ENCODE measurements at places on chromosomes 2 and 18. TPM values are rescaled to one million over a fixed set of nuclear protein-coding genes. Genes with fewer than 3 reads are reported as not detected.

- no peak overlapping the region for H3K27ac ChIP-seq
- no peak for DNase-seq
- no peak overlapping the region for H3K4me3 ChIP-seq
- H3K4me1 ChIP-seq, result no peaks in the 10 kb centered on the region
- H3K36me3 ChIP-seq, result no peaks in the 10 kb centered on the region
Observed at GRCh38 chr2:153873052-153874048, 1.6 kb downstream of the GALNT13 start.

GRCh38 chr2:63257473-63257872, 206.8 kb downstream of the OTX1 start:
- no peak overlapping the region for H3K27ac ChIP-seq
- DNase-seq, result no peak
- H3K4me1 ChIP-seq, result no peaks in the 10 kb centered on the region

The GDF7 gene
- 0.65 TPM for total RNA-seq

DNA sequence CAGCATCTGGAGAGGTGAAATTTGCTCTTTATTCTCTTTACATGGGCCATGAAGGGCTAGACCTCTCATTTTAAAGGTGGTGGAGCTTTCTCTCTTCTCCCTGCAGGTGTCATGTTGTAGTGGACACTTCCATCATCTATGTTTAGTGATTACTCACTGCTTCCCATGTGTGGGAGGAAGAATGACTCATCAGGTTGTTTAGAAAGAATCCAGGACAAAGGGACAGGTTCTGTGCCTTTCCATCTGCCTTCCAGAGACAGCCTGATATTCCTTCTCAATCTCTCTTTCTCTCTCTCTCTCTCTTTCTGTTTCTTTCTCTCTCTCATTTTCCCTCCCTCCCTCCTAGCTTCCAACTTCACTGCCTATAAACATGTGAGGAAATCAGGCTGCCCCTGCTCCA, 38.7 kb downstream of the SCG2 start:
- H3K36me3 ChIP-seq, result no peaks in the 10 kb centered on the region
- H3K27me3 ChIP-seq, result no peaks in the 10 kb centered on the region
- H3K4me1 ChIP-seq, result no peaks in the 10 kb centered on the region
- H3K27ac ChIP-seq, result no peak overlapping the region

The DNMT3A gene
- 19.2 TPM for total RNA-seq

GRCh38 chr2:177148477-177149154, 64.0 kb upstream of the HNRNPA3 start:
- no peaks in the 10 kb centered on the region for H3K36me3 ChIP-seq
- H3K4me3 ChIP-seq, result peak overlapping the region; percentile 47
- H3K27ac ChIP-seq, result no peak overlapping the region
- peaks cover 78% of the 10 kb centered on the region for H3K27me3 ChIP-seq

The SCYGR4 gene
- total RNA-seq, result not detected

- no peak overlapping the region for H3K27ac ChIP-seq
- no peaks in the 10 kb centered on the region for H3K27me3 ChIP-seq
- DNase-seq, result peak; percentile 34
- no peaks in the 10 kb centered on the region for H3K36me3 ChIP-seq
Observed at GRCh38 chr2:25851740-25852503, 26.4 kb downstream of the ASXL2 start.

DNA sequence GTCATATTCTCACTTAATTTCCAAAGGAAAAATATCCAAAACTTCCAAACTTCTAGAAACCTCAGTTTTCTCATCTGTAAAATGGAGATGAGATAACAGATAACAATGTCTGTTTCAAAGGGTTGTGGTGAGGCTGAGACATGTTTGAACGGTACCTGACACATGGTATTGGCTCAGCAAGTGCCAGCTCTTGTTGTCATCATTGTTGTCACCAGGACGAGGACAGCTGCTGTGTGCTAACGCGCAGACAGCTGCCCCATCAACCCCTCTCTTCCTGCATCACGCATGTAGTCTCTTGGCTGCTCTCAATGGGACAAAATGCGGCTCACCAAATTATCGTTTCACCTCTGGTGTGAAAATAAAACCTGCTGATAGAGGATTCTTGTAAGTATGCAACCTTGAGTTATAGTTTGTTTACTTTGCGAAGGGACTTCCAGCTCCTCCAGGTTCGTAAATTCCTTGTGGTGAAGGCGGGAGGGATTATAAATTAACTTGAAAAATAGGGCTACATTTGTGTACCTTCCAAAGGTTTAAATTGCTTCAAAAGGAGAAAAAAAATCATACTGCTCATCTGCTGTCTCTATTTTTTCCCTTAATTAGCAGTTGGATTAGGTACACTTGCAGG, 605.4 kb downstream of the BCL11A start:
- no peak overlapping the region for H3K4me3 ChIP-seq
- no peaks in the 10 kb centered on the region for H3K4me1 ChIP-seq
- no peak overlapping the region for H3K27ac ChIP-seq
- H3K27me3 ChIP-seq, result no peaks in the 10 kb centered on the region

DNA sequence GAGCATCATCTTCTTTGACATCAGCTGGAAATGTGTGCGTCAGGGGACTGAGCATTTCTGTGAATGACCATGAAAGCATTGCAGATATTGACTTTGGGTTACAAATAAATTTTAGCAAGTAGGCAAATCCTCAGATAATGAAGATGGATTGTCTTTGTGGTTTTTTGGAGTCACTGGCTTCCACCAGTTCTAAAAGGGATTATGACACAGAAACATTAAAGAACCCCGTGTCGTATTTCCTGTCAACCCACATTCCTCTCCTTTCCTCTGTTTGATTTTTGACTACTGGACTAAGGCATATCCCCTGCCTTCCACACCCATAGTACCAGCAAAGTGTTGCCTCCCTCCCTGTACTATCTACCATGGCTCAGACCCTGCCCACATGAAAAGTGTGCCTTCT, 268.1 kb downstream of the MYO3B start:
- H3K27ac ChIP-seq, result no peak overlapping the region
- H3K27me3 ChIP-seq, result no peaks in the 10 kb centered on the region
- no peaks in the 10 kb centered on the region for H3K36me3 ChIP-seq
- no peaks in the 10 kb centered on the region for H3K4me1 ChIP-seq
- H3K4me3 ChIP-seq, result no peak overlapping the region

- peaks cover 15% of the 10 kb centered on the region for H3K27me3 ChIP-seq
- no peaks in the 10 kb centered on the region for H3K36me3 ChIP-seq
- H3K27ac ChIP-seq, result no peak overlapping the region
- no peak overlapping the region for H3K4me3 ChIP-seq
- no peak for DNase-seq
Observed at GRCh38 chr2:119699016-119699606, 20.1 kb downstream of the TMEM177 start.

The HS1BP3 gene
- total RNA-seq, result 16.1 TPM

GRCh38 chr2:37904993-37905392, 20.1 kb upstream of the RMDN2 start:
- H3K4me1 ChIP-seq, result no peaks in the 10 kb centered on the region
- no peak overlapping the region for H3K4me3 ChIP-seq
- H3K27me3 ChIP-seq, result no peaks in the 10 kb centered on the region
- DNase-seq, result no peak

DNA sequence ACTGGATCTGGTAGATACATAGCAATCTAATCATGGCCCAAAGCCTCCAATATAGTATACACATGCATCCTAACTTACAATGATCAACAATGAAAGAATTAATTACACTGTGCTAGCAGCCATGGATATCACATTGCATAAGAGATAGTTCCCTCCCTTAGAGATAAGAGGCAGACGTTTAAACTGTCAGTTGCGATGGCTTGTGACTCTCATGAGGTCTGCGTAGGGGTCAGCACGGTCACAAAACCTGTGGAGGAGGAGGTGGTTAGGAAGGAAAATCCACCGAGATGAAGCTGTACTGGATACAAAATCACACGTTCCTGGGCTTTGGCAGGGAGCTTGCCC, 800 bp upstream of the RALB start:
- peak overlapping the region; percentile 90 for H3K4me3 ChIP-seq
- H3K27me3 ChIP-seq, result no peaks in the 10 kb centered on the region
- peaks cover 21% of the 10 kb centered on the region for H3K4me1 ChIP-seq
- DNase-seq, result no peak

The CAPN14 gene
- 0.46 TPM for total RNA-seq

DNA sequence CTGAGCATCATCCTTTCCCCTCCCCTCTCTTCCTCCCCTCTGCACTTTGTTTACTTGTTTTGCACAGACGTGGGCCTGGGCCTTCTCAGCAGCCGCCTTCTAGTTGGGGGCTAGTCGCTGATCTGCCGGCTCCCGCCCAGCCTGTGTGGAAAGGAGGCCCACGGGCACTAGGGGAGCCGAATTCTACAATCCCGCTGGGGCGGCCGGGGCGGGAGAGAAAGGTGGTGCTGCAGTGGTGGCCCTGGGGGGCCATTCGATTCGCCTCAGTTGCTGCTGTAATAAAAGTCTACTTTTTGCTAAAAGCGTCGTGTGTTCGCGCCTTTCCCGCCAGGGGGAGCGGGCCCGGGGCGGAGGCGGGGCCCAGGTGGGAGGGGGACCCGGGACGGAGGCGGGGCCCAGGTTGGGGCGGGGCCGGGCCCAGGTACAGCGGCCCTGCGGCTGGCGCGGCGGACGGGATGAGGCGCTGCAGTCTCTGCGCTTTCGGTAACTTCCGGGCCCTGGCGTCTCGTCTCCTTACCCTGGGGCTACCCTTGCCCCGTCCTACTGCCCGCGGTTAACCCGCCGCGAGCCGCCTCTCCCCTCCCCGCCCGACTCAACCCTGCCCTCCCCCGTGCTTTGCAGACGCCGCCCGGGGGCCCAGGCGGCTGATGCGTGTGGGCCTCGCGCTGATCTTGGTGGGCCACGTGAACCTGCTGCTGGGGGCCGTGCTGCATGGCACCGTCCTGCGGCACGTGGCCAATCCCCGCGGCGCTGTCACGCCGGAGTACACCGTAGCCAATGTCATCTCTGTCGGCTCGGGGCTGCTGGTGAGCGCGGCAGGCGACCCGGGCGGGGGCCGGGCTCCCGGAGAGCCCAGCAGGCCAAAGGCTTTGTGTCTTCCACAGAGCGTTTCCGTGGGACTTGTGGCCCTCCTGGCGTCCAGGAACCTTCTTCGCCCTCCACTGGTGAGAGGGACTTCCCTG, at the start of gene KRTCAP3:
Gene KRTCAP3 (plus strand): TSS at position 424 of the 962 bp plus-strand sequence. CDS start 32 bp downstream, at position 456.
- peak; percentile 27 for DNase-seq
- H3K27me3 ChIP-seq, result no peaks in the 10 kb centered on the region
- no peak within 1 kb of the TSS for H3K27ac ChIP-seq

DNA sequence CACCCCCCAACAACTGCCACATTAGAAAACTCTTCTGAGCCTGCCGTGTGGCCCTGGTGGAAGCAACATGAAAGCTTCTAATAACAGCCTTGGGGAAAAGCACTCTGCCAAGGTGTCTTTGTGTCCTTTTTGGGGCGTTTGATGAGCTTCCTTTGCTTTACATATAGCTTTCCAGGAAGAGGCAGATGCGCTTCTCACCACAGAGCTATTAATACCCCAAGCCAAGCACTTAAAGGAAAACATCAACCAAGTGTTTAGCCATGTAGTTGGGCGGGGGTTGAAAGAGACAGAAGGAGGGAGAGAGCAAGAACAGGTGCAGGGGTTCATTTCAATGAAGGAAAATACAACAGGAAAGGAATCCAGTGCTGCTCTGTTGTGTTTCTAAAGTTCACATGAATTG, 176.1 kb downstream of the VAPA start:
- no peaks in the 10 kb centered on the region for H3K36me3 ChIP-seq
- no peak for DNase-seq
- H3K4me1 ChIP-seq, result no peaks in the 10 kb centered on the region
- no peak overlapping the region for H3K4me3 ChIP-seq
- H3K27me3 ChIP-seq, result no peaks in the 10 kb centered on the region

GRCh38 chr2:42558827-42559226, 9.6 kb upstream of the MTA3 start:
- H3K4me1 ChIP-seq, result no peaks in the 10 kb centered on the region
- H3K27me3 ChIP-seq, result no peaks in the 10 kb centered on the region
- H3K36me3 ChIP-seq, result no peaks in the 10 kb centered on the region
- no peak overlapping the region for H3K4me3 ChIP-seq
- no peak for DNase-seq

The CEP76 gene
- total RNA-seq, result 4.0 TPM

The DYNAP gene
- not detected for total RNA-seq

- H3K36me3 ChIP-seq, result no peaks in the 10 kb centered on the region
- no peak overlapping the region for H3K27ac ChIP-seq
- peaks cover 27% of the 10 kb centered on the region for H3K4me1 ChIP-seq
- H3K27me3 ChIP-seq, result no peaks in the 10 kb centered on the region
Observed at GRCh38 chr2:208252716-208253492, 2.0 kb downstream of the IDH1 start.

The NPPC gene
- total RNA-seq, result 2.2 TPM

DNA sequence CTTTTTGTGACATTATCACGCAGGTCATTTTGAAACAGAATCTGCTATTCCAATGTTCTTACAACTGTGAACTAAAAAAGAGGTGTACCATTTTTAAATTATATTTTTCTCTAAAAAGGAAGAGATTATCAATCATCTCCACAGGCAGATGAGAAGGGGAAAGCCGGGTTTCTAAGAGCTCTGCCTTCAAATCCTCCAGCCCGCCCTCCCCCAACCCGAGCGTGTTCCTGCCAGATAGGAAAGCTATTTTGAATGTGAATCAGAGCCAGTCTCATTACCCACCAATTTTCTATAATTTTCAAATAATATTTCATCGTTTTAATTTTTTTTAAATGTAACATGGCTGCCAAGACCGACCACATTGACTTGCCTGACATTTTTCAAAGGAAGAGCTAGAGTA, 65.9 kb downstream of the KCNF1 start:
- peak overlapping the region; percentile 36 for H3K27ac ChIP-seq
- H3K27me3 ChIP-seq, result peaks cover 13% of the 10 kb centered on the region
- DNase-seq, result no peak
- H3K4me1 ChIP-seq, result no peaks in the 10 kb centered on the region
- H3K4me3 ChIP-seq, result peak overlapping the region; percentile 14

DNA sequence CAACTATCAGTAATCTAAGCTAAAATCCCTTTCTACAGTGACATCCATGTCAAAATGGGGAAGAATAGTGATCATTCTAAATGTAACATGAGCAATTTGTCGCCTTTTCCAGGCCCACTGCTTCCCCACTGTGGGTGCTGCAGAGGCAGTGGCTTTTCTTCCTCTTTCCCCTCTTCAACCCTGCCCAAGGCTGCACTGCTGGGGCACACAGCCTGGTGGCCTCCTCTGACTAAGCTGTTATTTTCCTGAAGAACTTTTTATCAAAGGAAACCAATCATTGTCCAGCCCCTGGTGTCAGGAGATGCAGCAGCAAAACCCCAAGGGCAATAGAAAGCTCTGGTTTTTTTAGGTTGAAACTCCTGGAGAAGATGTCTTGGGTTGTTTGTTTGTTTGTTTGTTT, 117.6 kb upstream of the KLF7 start:
- no peak for DNase-seq
- no peaks in the 10 kb centered on the region for H3K27me3 ChIP-seq
- H3K4me1 ChIP-seq, result peaks cover 33% of the 10 kb centered on the region
- no peaks in the 10 kb centered on the region for H3K36me3 ChIP-seq
- H3K27ac ChIP-seq, result no peak overlapping the region

The SATB2 gene
- total RNA-seq, result 0.62 TPM

GRCh38 chr18:58218117-58218516, 174.1 kb downstream of the NEDD4L start:
- no peaks in the 10 kb centered on the region for H3K36me3 ChIP-seq
- H3K4me1 ChIP-seq, result peaks cover under 1% of the 10 kb centered on the region
- H3K27me3 ChIP-seq, result no peaks in the 10 kb centered on the region
